ENCODE measurements at places on chromosomes 1 and 21.

DNA sequence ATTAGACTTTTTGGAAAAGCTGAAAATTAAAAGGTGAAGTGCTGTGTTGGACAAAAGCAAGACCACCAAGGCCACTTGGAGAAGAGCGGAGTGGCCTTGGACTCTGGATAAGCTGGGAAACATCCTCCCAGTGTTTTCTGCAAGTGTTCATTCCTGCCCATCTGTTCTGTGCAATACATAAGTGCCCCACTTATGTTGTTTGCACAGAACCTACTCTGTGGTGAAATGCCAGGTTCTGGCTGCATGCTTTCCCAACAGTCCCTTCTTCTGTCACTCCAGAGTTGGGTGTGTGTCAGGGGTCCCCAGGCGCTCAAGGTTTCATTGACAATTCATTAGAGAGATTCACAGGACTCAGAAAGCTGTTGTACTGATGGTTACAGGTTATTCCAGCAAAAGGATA is 30.3 kb downstream of the NHLH2 start:
- no peak for DNase-seq

DNA sequence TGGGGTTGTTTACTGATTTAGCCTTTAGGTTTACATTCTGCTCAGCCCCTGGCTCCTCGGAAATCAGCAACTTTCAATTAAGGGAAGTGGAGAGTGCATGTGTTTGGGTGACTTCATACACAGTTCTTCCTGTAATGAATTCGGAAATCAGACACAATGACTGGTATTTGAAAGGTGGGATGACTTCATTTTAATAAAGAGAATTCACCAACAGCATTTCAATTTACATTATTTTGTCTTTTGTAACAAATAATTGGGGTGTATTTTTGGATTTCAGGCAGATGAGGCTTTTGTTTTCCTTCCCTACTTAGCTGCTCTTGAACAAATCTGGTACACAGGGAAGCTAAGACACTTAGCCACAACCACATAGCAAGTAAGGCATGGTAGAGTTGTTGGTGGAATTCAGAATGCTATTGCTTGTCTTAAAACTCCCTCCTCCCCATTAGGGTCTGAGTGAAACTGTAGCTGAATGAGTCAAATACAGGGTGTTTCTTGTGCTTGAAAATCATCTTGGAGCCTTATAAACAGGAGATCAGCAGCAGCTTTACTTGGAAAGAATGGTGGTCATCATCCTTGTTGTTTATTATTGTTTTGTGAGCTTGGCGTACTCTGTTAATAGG is 917 bp downstream of the STX12 start:
- no peak for DNase-seq

DNA sequence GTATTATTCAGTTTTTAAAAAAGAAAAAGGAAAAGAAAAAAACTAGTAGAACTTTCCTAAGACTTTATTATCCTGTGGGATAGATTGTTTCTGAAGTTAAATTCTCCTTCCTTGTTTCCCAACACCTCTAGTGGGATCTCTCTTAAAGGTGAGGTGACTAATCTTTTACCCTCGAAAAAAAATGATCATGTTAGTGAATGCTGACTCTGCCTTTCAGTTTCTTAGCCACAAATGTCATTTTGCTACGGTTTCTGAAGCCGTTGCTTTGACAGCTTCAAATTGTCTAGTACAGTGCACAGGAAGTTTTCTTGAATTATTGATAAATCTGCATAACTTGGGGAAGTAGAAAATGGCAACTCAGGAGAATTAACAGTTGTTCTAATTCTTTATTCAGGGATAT is 13.0 kb upstream of the NEK7 start:
- no peak for DNase-seq

DNA sequence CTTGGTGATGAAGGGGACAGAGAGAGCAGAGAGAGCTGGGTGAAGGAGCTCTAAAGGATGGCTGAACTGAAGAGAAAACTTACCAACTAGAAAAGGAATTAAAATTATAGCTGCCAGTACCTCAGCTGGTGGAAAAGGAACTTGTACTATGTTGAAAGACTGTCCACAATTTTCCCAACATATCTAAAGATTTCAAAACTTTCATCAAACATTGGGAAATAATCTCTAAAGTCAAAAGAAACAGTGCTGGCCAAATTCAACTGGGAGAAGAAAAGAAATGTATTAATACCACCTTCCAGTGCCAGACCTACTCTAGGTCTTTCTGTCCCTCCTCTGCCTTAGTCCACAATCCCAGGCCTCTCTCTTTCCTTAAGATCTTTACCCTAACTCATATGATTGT is 6.1 kb downstream of the SMG5 start:
- DNase-seq: no peak

DNA sequence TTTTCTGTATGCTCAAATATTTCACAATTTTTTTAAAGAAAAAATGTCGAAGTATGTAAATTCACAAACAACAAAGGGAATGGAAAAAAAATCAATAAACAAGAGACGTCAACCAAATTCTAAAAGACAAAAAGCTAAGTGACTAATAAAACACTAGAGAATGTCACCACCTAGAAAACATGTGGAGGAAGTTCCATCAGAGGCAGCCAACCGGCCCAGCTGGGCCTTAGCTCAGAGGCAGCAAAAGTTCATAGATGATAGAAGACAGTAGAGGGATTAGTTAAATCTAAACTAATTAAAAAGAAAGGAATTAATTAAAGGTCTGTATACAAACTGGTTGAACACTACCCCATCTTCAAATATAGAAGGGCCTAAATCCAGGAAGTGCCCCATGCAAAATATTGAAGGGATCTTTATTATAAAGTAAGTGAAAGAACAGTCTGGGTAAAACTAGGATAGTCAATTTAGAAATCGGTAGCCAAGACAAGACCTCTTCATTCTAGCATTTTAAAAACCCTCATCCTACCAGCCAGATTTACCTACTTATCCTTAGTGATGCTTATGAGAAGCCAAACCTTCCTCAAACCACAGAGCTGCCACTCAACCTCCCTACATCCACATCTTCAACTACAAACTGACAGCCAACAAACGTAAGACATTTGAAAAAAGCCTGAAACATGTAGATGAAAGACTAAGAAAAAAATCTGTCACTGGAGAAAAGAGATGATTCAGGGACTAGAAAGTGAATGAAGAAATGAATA is 23.7 kb downstream of the MRPL39 start:
- DNase-seq: no peak

- no peak for DNase-seq
These were observed 1182.5 kb downstream of the MRPL39 start for GRCh38 chr21:24424776-24425175.

GRCh38 chr1:68197461-68197860 is 34.9 kb downstream of the WLS start:
- no peak for DNase-seq

DNA sequence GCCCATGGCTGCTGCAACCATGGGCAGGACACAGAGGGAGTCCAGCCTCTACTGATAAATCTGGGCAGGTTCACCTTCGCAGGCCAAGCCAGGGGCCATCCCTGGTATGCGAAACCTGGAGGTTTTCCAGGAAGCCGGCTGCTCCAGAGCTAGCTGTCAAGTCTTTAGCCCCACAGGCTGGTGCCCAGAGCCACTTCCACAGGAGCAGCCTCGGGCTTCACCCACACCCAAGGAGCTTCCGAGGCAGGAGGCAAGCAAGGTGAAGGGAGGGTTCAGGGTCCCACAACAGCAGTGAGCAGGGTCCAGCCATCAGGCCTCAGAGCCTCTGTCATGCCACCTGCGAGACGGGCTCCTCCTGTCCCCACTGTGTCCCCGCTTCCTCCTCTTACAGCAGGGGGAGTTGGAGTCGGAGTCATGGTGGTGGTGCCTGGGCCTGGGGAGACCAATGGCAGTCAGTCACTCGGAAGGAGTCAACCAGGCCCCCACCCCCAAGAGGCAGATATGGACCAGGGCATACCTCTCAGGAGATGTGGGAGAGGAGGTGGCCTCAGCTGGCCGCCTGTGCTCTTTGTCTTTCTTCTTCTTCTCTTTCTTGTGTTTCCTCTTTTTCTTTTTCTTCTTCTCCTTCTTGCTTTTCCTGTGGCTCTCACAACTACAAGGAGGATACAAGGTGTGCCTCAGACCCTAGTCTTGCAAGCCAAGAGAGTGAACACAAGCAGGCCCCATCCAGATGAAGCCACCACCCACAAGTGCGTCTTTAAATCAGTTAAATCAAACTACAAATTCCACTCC is 2.1 kb downstream of the C1orf35 start:
- DNase-seq: no peak

- no peak for DNase-seq
These were observed 21.8 kb downstream of the RGS13 start for GRCh38 chr1:192657760-192658159.

DNA sequence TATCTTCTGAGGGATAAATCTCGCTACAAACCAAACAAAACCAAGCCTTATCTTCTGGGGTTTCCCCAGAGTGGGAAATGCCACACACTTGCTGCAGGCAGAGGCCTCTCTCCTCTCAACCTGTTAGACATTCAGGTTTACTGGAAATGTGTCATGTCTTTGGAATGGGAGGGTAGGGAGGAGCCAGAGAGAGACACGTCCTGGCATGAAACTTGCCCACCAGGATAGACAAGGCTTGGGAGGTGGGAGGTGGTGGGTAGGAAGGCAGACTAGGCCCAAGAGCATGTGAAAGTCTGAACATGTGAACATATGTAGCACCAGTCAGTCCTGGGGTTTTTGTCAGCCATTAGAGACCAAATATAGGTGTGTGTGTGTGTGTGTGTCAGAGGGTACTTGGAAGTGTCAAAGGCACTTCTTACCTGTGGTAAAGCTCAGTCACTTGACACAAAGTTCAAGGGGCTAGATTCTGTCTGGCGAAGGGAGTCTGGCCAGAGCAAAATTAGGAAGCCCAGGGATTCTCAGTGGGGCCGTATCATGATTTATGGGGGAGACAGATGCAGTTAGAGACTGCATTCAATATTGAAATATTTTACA is 32.4 kb upstream of the PIGC start:
- DNase-seq: no peak

DNA sequence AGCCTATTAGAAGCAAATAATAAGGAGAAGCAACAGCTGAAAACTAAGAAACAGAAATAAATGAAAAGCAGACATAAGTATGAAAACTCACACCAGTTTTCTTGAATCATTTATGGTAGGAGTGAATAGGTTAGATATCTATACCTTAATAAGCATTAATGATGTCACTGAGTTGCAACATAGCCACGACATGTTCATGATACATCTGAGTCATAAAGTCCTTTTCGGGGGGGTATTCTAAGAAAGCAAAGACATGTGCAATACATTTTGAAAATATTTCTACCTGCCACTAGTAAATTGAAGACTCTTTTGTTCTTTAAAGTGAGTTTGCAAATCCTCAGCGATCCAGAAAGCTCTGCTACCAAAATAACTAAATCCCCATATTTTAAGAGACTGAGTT is 7.2 kb downstream of the CD34 start:
- DNase-seq: no peak

- no peak for DNase-seq
These were observed 93.6 kb downstream of the SNRPE start for GRCh38 chr1:203954788-203955552.

- DNase-seq: peak; percentile 6
These were observed 16.3 kb downstream of the SLC19A1 start for GRCh38 chr21:45525910-45526306.

DNA sequence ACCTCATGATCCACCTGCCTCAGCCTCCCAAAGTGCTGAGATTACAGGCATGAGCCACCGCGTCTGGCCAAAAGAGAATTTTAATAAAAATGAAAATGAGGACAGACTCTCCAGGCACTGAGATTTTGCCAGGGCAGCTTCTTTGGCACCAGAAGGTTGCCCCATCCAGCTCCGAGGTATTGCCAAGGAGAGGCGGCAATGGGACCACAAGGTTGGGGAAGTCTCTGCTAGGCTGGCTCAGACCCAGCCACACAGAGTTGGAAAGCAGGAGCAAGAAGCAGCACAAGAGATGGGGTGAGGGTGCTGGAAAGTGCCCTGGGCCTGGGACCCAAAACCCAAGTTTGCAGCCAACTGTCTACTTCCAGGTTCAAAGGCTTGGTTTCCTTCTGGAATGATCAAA is 200.9 kb downstream of the HHIPL2 start:
- DNase-seq: no peak

DNA sequence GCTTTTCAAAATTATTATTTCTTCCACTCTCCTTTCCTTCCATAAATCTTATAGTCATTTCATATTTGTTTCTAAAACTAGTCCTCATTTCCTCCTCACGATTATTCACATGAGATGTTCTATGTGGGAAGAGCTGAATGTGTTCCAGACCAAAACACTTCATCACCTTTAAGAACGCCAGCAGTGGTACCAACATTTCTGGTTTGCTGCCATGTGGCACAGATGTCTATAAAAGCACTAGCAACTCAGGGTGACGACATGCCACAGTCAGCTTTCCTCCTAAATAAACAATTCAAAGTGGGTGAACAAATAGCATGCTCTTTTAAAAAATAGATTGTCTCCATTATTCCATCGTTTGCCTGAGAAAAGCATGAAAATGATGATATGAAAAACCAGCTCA is 1217.8 kb upstream of the ADGRL2 start:
- DNase-seq: no peak

DNA sequence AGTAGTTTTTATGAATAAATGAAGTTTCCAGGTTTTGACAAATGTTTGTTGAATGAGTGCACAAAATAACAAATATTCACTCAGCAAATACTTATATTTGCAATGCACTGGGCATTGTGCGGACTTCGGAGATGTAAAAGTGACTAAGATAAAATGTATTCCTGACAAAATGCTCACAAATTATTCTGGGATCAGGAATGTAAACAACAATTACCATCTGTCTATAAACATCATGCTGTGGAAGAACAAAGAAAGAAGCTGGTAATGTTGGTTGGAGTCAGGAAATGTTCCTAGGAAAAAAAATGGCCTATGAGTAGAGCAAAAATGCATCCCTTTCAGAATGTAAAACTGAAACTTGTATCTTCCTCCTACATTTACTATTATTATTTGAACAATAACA is 68.5 kb downstream of the CRB1 start:
- no peak for DNase-seq

GRCh38 chr1:203944651-203945404 is 83.4 kb downstream of the SNRPE start:
- no peak for DNase-seq

GRCh38 chr21:45505416-45506021 is 36.7 kb downstream of the SLC19A1 start:
- DNase-seq: no peak

- no peak for DNase-seq
These were observed 23.0 kb upstream of the DDOST start for GRCh38 chr1:20684050-20684620.

DNA sequence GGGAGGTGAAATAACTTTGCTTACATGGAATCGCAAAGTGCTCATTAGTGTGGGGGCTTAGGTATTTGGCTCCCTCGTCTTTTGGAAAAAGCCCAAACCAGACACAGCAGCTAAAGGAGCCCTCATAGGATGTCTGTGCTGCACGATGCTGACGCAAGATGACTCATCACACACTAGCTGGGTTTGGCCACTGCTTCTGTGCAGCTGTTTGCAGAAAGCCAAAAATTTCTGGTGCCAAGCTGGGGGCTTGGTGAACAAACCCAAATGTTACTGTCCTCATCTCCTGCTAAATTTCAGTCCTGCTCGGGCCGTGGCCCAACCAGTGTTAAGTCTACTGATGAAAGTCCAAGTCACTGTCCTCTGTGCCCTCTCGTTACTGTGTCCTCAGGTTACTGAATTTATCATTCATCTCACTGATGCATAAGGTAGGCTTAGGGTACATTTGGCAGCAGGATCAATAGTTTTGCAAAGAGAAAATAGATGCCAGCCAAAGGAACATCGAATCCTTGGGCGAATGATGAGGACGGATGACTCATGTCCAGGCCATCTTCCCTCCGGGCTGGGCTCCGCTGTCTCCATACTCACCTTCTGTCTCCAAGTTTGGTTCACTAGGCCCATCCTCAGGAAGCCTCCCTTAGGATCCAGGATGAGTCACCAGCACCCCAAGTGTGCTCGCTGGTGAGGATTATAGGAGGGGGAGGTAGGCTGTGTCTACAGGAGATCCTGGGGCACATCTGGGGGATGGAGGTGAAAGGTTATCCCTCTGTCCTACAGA is 177.7 kb downstream of the ADSS2 start:
- DNase-seq: no peak
